ENCODE measurements at places on chromosomes 11 and 22.
A peak's percentile ranks its signal among the peaks of the same experiment; 100 is the strongest.

DNA sequence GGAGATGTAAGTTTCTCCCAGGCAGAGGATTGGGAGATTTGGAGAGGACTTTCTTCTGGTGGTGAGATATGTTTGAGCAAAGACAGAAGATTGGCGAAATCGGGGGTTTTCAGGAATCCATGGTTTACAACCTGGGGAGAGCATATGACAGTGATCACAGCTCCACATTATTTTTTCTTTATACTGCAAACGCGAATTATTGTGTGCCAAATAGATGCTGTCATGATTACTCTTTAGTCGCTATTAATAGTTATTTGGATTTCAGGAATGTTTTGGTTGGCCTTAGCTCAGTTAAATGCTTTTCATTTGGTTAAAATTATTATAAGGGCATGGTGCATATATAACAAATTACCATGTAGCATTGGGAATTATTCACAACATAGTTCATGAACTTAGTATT lies 15.2 kb downstream of the ATXN10 start:
- no peak for DNase-seq

GRCh38 chr11:40974186-40974795 lies 485.2 kb downstream of the LRRC4C start:
- DNase-seq = no peak

DNA sequence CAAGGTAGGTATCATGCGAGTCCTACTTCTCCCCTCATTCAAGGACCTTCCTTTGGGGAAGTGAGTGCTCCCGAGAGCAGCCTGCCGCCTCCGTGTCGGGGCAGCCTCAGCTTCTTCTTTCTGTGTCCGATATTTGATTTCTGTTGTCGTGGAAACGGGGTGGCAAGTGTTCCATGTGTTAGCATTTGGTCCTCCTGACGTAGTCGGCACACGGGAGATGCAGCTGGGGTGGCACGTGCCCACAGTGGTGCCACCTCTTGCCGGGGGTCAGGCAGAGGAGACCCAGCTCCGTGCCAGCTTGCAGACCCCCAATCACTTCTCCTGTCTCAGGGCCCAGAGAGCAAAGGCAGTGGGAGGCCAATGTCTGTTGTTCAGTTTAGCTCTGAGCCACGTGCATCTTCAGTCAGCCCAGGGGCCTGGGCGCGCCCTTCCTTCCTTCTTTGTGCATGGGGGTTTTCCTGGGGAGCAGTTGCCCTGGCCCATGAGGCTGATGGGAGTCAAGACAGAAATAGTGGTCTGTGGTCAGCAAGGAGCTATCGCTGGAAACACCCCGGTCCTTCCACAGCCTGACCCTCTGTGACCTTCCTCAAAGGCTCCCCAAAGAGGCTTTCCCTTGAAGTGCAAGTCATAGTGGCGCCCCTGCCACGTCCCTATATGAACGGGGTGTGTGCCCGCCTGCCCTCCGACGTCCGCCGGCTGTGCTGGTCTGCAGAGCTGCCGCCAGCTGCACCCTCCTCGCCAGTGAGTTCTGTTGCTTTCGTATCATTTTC lies 44.5 kb downstream of the PARVB start:
- DNase-seq = peak; percentile 58

DNA sequence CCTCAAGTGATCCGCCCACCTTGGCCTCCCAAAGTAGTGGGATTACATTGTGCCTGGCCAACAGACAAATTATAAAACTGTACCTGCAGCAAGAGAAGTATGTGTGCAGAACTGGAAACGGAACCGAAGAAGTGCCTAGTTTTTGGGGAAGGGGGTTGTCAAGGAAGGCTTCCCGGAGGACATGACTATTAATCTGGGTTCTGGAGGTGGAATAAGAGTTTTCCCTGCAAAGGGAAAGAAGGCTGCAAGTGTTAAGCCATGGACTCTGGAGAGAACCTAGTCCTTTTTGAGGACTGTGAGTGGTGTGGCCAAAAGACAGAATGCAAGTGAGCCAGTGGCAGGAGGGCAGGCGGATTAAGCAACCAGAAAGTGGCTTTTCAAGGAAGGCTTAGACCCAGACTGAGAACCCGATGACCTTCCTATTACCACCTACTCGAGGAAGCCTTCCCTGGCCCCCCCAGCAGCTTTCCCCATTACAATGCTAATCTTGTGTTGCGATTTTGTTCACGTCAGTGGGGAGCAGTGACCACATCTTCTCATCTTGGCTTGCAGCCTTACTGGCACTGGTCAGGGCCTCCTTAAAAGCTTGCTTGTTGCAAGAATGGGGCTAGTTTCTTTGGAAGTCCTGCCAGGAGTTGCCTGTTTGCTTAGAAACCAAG lies 5.7 kb upstream of the SEPTIN3 start:
- DNase-seq = no peak

DNA sequence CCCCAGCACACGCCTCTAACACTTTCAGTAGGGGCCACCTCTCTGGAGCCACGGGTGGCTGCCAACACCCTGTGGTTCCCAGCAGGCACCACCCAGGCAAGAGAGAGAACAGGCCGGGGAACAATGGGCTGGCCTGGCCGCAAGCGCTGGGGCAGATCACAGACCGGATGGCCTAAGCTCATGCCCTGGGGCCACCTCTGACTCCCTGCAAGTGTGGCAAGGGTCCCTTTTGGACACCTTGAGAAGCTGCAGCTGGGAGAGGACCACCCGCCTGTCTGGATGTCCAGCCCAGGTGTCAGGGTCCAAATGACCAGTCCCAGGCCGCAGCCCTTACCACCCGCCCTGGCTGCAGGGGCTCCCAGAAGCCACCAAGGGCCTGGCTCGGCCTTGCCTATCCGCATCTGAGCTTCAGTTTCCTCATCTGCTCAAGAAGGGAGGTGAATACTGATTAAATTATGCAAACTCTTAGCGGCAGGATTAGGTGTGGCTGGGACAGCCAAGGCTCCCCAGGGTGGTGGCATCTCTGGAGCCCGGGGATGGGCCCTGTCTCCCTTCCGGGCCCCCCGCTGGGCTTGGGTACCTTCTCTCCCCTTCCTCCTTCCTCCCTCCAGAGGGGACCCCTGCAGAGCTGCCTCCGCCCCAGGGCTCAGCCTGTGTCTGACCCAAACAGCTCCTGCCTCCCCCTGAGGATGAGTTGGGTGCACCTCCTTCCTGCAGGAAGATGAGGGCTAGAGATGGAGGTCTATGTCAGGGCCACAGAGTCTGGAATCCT lies 785 bp upstream of the SUSD2 start:
- DNase-seq = no peak

GRCh38 chr22:44491269-44492035 lies 6.6 kb downstream of the RTL6 start:
- DNase-seq = no peak

DNA sequence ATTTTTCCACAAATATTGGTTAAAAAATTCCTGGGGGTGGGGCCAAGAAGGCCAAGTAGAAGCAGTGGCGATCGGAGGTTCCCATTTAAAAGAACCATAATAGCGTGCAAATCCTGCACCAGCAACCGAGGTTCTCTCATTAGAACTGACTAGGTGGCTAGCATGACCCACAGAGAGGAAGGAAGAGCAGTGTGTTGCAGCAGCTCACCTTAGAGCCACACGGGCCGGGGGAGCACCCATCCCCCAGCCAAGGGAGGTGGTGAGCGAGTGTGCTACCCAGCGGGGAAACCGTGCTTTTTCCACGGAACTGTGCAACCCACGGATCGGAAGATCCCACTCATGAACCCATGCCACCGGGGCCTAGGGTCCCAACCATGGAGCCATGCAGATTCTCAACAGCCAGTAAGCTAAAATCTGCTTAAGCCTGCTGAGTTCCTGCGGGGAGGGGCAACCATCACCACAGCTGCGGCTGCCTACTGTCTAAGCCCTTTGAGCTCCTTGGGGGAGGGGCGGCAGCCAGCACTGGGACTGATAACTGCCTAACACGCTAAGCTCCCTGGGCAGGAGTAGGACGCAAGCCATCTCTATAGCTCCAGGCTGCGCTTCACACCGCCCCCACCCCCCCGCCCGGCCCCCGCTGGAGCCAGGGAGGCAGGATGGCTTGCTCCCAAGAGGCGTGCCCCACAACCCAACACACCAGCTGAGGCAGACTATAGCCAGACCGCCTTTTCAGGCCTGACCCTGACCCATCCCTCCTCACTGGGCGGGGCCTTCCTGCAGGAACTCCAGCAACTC lies 21.0 kb upstream of the HTATIP2 start:
- DNase-seq = no peak

DNA sequence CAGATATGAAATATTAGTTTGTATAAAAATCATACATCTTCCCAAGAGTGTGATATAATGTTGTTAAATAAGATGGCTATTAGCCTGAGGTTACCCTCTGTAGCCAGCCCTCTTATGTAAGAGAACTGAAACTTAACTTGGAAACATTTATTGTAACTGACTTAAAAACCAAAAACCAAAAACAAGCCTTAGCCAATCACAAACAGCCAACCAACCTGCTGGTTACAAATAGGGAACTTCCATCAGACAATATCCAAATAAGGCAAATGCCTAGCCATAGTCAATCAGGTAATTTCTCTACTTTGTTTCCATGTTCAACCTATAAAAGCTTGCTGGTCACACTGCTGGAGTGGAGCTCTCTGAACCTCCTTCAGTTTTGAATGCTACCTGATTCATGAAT lies 14.1 kb downstream of the KBTBD3 start:
- DNase-seq = no peak

Data from bone marrow (tissue), 2 donors.